AG09319 (cell line): ENCODE measurements at places on chromosomes 1 and 21.
A peak's percentile ranks its signal among the peaks of the same experiment; 100 is the strongest.

GRCh38 chr1:55827350-55827749 lies 612.2 kb upstream of the USP24 start:
- DNase-seq, result peak; percentile 97

GRCh38 chr1:2623571-2624337 lies 9.1 kb downstream of the MMEL1 start:
- DNase-seq, result no peak

DNA sequence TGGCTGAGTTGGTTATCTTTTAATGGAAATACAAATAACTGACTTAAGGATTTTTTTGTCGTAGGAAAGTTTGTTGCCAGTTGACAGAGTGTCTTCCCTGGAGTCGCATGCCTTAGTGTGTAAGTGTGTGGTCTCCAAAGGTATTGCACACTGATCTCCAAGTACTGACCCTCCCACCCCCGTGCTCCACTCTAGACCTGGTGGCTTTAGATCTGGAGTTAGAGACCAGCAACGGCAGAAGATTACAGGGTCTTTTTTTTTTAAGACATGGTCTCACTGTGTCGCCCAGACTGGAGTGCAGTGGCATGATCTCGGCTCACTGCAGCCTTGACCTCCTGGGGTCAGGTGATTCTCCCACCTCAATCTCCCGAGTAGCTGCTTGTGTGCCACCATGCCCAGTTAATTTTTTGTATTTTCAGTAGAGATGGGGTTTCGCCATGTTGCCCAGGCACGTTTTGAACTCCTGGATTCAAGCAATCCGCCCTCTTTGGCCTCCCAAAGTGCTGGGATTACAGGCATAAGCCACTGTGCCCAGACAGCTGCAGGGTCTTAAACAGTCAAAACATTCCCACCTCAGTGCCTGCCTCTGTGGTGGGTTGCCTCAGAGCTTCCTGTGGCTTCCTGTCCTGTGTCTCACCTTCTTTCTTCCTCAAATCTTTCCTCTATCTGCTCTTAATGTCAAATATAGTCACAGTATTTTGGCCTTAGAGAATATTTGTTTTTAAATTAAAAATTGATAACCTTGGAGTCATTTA lies 6.9 kb downstream of the TRAPPC10 start:
- DNase-seq, result no peak

- no peak for DNase-seq
Measured at GRCh38 chr1:186188004-186188539, 187.0 kb downstream of the TPR start.

GRCh38 chr1:217313096-217313495 lies 317.8 kb downstream of the GPATCH2 start:
- DNase-seq, result no peak
